Omental fat pad (tissue), 4 donors: ENCODE measurements at places on chromosomes 4 and X.
A peak's percentile ranks its signal among the peaks of the same experiment; 100 is the strongest.

DNA sequence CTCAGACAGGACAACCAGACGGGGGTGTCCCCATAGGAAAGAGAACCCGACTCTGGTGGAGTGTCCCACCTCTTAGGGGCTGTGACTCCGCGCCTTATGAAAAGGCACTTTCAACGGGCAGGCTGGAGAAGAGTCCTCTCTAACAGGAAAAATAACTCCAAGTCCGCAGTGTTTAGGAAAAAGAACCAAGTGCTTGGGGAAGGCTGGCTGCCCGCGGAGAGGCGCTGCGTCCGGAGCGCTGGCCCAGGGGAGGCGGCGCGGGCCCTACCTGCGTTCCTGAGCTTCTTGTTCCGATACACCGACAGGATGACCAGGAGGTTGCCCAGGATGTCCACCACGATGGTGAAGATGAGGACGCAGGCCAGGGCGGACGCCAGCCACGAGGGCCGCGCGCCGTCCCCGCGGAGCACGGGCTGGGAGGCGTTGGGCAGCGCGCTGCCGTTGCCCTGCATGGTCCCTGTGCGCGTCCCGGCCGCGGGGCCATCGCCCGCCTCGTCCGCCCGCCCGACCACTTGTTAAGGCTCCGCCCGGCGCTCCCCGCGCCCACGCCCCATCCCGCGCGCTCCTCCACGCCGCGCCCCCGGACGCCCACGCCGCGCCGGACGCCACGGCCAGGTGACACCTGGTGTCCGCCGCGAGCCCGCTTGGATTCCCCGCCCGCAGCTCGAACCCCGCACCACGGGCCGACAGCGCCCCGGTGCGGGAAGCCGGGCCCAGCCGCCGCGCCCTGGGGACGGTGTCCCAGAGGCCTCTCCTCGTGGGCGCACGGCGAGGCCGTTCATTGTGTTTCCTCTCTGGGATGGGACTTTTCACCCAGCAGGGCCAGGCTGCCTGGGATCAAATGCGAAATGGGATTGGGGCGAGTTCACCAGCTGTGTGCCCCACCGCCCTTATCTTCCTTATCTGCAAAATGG is at the start of gene MTNR1A:
TSS of gene MTNR1A (minus strand) at position 654 of the 914 bp plus-strand sequence. CDS start at position 452, 202 bp downstream.
- DNase-seq = no peak

- no peak for DNase-seq
Observed at GRCh38 chrX:23871905-23872546, 35.7 kb downstream of the APOO start.

DNA sequence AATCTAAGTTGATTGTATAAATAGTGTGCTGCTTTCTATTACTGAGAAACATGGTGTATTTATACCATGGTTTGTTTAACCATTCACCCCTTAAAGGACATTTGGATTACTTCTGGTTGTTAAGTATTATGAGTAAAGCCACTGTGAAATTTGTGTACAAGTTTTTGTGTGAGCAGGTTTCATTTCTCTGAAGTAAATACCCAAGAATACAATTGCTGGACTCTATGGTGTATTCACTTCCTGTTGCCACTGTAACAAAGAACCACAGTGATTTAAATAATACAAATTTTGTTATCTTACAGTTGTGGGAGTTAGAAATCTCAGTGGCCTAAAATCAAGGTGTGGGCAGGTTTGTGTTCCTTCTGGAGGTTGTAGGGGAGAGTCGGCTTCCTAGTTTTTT is 869.6 kb downstream of the CCSER1 start:
- DNase-seq = no peak

GRCh38 chr4:71187404-71188155 is 151.2 kb upstream of the SLC4A4 start:
- peak; percentile 33 for DNase-seq

GRCh38 chr4:47122592-47123291 is 91.4 kb downstream of the GABRB1 start:
- peak; percentile 22 for DNase-seq

DNA sequence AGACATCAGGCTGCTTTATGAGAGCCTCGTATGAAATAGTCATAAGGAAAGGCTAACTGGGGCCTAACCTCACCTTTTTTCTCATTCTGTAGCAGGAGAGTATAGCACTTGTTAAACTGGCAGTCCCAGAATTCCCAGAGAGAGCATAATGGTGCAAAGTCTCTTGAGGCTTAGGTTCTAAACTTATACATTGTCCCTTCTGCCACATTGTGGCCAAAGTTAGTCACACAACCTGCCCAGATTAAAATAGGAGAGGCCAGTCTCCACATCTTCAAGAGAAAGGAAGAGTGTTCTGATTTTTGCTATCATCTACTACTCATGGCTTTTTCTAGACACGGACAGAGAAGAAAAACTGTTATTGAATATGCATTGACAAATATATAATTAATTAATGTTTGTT is 1588.9 kb upstream of the PCDH7 start:
- no peak for DNase-seq

DNA sequence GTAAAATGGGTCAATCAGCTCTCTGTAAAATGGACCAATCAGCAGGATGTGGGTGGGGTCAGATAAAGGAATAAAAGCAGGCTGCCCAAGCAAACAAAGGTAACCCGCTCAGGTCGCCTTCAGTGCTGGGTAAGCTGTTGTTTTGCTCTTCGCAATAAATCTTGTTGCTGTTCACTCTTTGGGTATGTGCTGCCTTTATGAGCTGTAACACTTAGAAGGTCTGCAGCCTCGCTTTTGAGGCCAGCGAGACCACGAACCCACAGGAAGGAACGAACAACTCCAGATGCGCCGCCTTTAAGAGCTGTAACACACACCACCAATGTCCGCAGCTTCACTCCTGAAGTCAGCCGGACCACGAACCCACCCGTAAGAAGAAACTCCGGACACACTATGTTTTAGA is 11.5 kb upstream of the CAMK2D start:
- no peak for DNase-seq

- peak; percentile 76 for DNase-seq
Observed at GRCh38 chrX:10189317-10190268, 32.8 kb downstream of the CLCN4 start.

DNA sequence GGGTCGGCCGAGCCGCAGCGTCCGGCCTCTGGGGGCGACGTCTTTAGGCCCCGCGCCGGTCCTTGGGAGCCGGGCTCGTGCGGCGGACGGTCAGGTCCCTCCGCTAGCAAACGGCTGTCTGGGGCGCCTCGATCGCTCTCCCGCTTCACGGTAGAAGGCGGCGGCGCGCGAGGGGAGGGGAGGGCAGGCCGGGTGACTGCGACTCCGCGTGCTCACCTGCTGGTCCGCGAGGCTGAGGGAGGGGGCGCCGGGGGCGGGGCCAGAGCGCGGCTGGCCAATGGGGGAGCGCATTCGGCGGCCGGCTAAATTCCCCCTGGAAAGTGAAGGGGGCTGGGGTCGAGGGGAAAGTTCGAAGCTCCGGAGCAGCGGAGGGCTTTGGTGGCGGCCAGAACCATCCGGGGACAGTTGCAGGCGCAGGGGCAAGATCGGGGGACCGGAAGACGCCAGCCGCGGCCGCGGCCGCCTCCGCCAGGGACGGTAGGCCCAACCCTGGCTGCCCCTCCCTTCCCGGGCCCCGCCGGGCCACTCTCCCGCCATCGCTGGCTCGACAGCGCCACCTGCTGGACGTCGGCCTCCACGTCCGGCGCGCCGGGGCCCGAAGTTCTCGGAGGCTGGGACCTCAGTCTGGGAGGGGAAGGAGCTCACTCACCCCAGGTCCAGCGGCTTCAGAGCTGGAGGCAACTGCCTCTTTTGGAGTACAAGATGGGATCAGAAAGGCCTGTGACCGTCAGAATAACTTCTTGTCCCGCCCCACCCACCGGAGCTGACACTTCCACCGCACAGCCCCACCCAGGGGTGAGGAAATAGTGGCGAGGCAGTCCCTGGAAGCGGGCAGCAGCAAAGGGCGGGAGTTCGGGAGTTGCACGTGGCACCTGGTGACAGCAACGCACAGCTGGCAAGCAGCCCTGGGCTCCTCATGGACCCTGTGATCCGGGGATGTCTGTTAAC is 49.9 kb downstream of the ELF4 start:
- peak; percentile 62 for DNase-seq

DNA sequence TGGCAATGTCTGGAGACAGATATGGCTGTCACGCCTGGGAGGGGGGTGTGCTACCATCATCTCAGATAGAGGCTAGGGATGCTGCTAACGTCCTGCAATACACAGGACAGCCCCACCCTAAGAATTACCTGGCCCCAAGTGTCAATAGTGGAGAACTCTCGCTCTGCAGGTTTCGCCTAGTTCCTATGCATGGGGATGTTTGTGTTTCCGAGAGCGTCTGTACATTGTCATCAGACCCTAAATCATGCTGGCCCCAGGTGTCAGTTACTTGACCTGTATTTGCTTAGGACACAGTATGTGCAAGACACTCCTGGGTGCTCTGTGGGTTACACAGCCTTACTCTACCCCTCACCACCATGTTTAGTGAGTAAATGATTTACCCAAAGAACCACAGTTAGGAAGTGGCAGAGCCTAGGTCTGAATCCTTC is 90.8 kb downstream of the AFF1 start:
- DNase-seq = no peak

DNA sequence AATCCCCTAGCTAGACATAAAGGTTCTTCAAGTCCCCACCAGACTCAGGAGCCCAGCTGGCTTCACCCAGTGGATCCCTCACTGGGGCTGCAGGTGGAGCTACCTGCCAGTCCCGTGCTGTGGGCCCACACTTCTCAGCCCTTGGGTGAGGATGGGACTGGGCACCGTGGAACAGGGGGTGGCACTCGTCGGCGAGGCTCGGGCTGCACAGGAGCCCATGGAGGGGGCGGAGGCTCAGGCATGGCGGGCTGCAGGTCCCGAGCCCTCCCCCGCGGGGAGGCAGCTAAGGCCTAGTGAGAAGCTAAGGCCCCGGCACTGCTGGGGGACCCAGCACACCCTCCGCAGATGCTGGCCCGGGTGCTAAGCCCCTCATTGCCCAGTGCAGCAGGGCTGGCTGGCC is 16.1 kb upstream of the ACSL4 start:
- no peak for DNase-seq

GRCh38 chr4:41620594-41621256 is 82.8 kb downstream of the LIMCH1 start:
- DNase-seq = no peak

DNA sequence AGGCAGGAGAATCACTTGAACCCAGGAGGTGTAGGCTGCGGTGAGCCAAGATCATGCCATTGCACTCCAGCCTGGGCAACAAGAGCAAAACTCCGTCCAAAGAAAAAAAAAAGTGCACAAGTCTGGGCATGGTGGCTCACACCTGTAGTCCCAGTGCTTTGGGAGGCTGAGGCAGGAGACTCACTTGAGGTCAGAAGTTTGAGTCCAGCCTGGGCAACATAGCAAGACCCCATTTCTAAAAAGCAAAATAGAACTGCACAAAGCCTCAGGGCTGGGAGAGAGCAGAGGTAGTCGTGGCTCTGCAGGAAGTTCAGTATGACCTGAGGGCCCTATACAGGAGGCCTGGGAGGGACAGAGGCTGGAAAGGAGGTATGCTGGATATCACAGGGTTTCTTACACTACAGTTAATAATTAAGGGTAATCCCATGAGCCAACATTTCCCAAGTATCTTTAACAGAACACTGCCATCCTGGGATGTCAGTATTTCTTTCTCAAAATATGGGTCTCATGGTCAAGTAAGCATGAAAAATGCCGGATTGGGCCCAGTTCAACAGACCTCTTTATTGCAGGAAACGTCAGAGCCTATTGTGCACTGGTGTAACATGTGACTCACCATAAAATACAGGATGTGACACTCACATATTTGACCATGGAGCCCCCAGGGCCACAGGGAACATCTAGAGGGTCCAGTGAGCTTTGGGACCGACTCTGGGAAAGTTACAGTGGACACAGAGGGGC is 37.8 kb downstream of the ACSL1 start:
- DNase-seq = no peak

DNA sequence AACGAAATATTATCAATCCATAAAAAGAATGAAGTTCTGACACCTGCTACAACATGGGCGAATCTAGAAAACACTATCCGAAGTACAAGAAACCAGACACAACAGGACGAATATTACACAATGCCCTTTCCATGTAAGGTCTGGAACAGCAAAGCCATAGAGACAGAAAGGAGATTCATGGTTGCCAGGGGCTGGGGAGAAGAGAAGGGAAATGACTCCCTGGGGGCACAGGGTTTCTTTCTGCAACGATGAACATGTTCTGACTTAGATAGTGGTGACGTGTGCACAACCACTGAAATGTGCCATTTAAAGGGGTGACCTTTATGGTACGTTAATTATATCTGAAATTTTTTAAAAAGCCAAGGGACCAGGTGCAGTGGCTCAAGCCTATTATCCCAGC is 28.3 kb downstream of the GPR143 start:
- DNase-seq = no peak

GRCh38 chr4:41701983-41702382 is 46.5 kb downstream of the PHOX2B start:
- DNase-seq = no peak

- DNase-seq = no peak
Observed at GRCh38 chrX:32798990-32799389, 412.4 kb downstream of the DMD start.

GRCh38 chr4:177696438-177696966 is 254.3 kb upstream of the AGA start:
- no peak for DNase-seq

- no peak for DNase-seq
Observed at GRCh38 chrX:17459661-17460060, 84.7 kb downstream of the NHS start.
